Muscle of back (tissue), 13 donors: ENCODE measurements at places on chromosomes 7 and 10. TPM values are rescaled to one million over a fixed set of nuclear protein-coding genes. Genes with fewer than 3 reads are reported as not detected.

The TMEM270 gene
- not detected for polyA plus RNA-seq

The MMD2 gene
- polyA plus RNA-seq = not detected

The MYO1G gene
- polyA plus RNA-seq = 1.1 TPM

DNA sequence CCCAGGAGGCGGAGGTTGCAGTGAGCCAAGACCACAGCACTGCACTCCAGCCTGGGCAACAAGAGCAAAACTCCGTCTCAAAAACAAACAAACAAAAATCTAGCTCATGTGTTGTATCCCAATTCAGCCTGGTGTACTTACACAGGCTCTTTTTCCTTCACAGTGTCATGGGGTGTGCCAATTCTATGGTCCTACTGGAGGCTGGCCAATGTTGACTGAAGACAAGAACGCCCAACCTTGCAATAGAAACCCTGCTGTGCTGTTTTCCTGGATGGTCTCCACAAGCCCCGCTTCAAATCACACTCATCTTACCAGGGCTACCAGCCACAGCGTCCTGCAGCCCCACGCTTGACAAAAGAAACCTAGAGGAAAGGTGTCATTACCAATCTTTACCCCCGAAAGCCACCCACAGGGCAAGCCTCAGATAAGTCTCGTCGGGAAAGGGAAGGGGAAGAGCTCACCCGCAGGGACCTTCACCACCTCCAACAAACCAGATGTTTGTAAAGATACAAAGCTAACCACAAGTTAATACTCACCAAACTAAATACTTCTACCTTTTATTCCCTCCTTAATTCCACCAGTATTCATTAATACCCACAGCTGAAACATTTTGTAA lies 64.8 kb downstream of the TNS3 start:
- DNase-seq = no peak

The SEC24C gene
- 53.8 TPM for polyA plus RNA-seq

- no peak for DNase-seq
Observed at GRCh38 chr7:149731207-149731955, 42.0 kb downstream of the ZNF467 start.

- DNase-seq = peak; percentile 68
Observed at GRCh38 chr7:32890010-32890792, 1.4 kb downstream of the KBTBD2 start.

DNA sequence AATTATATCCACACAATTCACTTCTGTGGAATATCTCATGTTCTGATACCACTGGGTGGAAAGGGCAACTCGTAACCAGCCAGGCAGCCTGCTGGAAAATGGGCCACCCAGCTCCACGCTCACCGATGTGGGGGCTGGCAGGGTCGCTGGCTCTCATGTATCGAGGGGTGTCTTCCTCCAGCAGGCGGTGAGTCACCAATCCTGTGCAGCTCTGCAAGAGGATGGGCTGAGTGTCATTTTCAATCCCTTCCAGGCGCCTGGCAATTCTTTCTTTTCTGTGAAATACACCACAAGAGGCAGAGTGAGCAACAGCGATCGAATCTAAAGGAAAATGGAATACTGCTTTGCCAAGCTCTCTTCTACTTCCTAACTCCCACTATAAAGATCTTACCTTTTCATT lies 80.1 kb downstream of the SVIL start:
- no peak for DNase-seq

- DNase-seq = peak; percentile 55
Observed at GRCh38 chr10:102813734-102814452, 23.3 kb downstream of the CYP17A1 start.

DNA sequence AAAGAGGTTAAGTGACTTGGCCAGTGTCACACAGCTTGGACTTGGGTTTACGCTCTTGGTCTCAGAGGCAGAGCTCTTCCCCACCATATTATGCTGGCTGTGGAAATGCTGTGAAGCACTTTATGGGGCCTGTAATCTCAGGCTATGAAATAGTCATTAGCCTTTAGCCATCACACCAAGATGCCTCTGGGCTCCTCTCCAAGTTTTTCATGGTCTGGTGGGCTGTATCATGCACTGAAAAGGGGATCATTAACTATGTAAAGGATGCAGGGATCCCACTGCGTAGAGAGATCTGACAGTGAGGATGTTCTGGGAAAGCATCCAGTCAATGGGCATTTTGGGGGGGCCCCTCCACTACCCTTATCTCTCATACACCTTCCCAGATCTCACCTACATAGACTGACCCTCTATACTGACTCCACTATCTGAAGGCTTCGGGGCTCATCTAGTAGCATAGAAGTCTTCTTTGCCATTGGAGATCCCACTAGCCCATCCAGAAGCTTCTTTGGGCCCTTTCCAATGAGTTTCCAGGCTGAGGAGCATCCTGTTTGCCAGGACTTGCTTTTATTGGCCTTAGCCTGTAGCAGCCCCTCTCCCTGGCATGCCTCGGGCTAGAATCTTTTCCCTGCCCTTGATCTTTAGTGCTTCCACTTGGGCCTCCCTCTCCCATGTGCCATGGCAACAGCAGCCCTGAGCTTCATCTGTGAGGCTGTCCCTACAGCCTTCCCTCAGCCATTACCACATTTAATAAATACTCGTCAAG lies 19.6 kb downstream of the FRMPD2 start:
- DNase-seq = no peak

The SORCS3 gene
- 0.19 TPM for polyA plus RNA-seq

DNA sequence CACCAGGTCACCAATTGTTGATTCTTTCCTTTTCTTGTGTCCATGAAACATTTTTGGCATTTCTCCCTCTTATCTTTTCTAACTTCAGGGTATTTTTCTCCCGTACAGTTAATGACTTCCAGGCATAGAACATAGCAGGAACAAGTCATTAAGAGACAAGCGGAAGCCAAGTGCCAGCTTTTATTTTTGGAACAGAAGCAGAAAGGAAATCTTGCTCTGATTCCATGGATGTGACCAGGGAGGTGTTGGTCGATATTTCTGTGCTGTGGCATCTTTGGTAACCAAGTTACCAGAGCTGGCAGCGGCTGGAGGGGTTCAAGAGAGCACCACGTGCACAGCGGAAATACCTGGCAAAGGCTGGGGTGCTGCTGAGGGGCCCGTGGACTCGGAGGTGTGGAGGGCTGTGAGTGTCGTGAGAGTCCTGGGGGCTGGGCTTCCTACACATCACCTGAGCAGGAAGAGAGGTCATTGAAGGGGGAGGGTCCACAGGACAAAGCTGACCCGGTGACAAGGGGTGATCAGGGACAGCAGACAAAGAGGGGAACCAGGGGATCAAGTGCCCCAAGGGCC lies 1.8 kb downstream of the LLCFC1 start:
- DNase-seq = no peak

DNA sequence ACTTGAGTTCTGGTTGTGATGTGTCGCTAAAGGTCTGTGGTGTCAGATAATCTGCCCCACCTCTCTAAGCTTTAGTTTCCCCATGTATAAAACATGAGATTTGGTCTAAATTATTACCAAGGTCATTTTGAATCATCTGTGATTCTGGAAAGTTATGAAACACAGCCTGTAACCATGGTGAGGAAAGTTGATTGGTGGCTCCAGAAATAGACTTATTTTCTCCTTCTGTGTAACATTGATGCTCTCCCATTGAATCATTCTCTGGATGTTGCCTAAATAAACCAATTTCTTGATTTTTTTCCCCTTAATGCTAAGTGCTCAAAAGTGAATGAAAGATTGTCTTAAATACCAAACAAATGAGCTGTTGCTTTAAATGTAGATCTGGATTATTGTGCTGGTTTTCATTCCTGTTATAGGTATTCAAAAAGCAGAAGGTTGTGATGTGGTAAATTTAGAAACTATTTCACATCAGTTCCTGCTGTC lies 30.0 kb upstream of the PCGF5 start:
- DNase-seq = peak; percentile 59

The PLXNA4 gene
- polyA plus RNA-seq = 8.5 TPM

- no peak for DNase-seq
Observed at GRCh38 chr7:118029826-118030422, 154.0 kb upstream of the LSM8 start.

- DNase-seq = no peak
Observed at GRCh38 chr7:103967401-103967800, 22.1 kb downstream of the RELN start.

DNA sequence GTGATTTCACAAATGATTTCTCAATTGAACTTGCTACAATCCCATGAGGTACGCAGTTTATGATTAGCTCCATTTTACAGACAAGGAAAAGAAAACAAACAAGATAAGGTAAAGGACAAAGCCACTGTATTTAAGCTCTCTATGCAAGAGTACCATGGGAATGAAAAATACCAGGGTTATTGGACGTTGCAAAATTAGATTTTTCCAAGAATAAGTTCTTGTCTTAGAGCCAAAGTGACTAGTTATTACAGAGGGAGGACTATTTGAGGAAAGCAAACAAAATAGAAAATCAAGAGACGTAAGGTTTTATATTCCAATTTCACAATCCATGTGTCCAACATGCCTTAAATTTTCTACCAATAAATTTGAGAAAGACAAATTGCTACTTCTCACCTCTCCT lies 97.9 kb upstream of the PTN start:
- no peak for DNase-seq

The CUEDC2 gene
- 56.5 TPM for polyA plus RNA-seq

GRCh38 chr7:137695942-137696341 lies 150.8 kb downstream of the DGKI start:
- DNase-seq = no peak

DNA sequence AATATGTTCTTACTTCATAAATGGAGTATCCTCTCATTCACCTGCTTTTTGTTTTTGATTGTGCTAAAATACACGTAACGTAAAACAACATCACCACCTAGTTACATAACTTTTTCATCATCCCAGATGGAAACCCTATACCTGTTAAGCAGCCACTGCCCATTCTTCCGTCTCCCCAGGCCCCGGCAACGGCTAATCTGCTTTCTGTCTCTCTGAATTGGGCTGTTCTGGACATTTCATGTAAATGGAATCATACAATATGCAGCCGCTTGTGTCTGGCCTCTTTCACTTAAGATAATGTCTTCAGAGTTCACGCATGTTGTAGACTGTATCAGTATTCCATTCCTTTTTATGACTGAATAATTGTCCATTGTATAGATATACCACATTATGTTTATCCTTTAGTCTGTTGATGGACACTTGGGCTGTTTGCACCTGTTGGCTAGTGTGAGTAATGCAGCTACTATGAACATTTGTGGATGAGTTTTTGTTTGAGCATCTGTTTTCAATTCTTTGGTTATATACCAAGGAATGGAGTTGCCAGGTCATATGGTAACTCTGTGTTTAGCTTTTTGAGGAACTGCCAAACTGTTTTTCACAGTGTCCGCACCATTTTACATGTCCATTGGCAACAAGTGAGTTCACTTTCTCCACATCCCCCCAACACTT lies 14.1 kb upstream of the SUN1 start:
- DNase-seq = peak; percentile 22

DNA sequence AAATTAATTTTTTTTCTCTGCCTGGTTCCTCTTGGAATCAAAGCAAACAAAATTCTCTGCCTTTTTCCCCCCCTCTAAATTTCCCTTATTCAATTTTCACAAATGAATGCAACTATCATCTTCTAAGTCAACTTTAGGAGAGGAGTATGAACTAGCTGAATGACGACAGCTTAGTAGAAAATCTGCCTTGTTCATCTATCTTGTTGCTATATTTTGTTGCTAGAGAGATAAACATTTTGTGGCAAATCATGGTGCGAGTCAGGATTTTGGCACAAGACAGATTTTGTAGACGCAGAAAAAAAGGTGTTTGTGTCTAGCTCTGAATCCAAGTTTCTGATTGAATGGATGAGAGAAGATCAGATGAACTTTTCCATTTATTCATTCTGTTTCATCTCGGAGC lies 81.0 kb upstream of the FZD8 start:
- DNase-seq = no peak

The MAGI2 gene
- 3.9 TPM for polyA plus RNA-seq

GRCh38 chr10:116133634-116134033 lies 139.4 kb downstream of the GFRA1 start:
- no peak for DNase-seq

- no peak for DNase-seq
Observed at GRCh38 chr7:119514326-119514725, 758.6 kb upstream of the KCND2 start.

GRCh38 chr10:74672430-74673165 lies 153.8 kb upstream of the KAT6B start:
- no peak for DNase-seq

- no peak for DNase-seq
Observed at GRCh38 chr7:12244129-12244528, 33.0 kb downstream of the TMEM106B start.

- no peak for DNase-seq
Observed at GRCh38 chr10:71998119-71998839, 34.1 kb downstream of the CHST3 start.

The BLNK gene
- polyA plus RNA-seq = 1.6 TPM

- DNase-seq = peak; percentile 13
Observed at GRCh38 chr10:116627386-116627933, 6.7 kb downstream of the PNLIPRP2 start.

DNA sequence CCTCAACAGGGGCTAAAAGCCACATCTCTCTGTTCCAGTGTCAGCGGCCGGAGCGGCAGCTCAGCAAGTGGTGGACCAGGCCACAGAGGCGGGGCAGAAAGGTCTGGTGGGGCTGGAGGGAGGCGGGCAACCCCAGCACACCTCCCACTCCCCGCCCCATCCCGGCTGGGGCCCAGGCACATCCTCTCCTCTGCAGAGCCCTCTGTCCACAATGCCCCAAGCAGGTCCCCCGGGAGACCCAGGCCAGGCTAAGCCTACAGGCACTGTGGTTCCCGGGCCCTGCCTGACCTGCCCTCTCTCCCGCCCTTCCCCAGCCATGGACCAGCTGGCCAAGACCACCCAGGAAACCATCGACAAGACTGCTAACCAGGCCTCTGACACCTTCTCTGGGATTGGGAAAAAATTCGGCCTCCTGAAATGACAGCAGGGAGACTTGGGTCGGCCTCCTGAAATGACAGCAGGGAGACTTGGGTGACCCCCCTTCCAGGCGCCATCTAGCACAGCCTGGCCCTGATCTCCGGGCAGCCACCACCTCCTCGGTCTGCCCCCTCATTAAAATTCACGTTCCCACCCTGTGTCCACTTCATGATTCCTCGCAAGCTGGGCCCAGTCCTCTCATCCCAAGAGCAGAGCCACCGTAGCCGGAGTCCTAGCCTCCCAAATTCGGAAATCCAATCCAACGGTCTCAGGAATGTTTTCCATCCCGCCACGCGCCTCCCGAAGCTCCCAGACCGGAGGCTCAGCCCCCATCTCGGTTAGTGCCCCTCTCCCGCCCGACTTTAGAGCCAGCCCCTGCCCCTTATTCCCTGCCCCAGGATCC lies 2.1 kb downstream of the ADIRF start:
- peak; percentile 75 for DNase-seq

DNA sequence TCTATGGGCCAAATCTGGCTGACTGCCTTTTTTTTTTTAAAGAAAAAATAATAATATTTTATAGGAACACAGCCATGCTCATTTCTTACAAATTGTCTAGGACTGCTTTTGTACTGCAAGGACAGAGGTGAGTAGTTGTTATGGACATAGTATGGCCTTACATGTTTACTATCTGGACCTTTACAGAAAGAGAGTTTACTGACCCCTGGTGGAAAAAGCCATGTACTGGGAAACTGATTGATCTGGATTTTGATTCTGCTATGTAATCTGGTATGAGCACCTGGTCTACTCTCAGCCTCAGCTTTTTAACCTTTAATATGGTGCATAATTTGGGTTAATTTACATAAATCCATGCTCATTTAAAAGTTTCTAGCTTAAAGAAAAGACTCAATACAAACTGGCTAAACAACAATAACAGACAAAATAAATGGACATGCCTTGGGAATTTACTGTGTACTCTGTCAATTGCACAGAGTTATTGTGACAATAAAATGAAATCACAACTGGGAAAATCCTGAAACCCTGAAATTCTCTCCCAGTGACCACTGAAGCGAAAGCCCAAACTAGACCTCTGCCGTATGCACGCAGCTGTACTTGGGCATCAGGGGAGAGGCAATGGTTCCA lies 260.7 kb downstream of the BMPER start:
- no peak for DNase-seq

The SFTPA1 gene
- polyA plus RNA-seq = not detected

- no peak for DNase-seq
Observed at GRCh38 chr10:12716042-12716441, 285.5 kb downstream of the CCDC3 start.
